ENCODE measurements at places on chromosomes 16 and 17.

DNA sequence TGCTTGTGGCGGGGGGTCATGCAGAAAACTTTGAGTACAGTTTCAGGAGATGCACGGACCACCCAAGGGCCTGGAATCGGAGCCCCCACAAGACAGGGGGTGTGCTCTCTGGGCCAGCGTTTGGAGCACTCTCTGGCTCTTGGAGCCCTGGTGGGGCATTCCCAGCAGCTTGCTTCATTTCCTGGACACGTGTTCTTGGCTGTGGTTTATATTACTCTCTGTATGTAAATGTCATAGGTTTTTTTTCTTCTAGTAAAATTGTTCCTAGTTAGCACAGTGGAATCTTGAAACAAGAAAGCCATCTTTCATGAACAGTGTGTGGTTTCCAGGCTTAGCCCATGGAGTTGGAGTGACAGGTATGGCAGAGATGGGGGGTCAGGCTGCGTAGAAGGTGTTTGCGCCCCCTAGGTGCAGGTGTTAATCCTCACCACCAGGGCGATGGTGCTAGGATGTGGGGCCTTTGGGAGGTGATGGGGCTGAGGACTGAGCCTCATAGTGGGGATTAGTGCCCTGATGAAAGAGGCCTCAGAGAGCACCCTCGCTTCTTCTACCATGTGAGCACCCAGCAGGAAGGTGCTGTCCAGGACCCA is 79.8 kb downstream of the JPH3 start:
- DNase-seq, result no peak

DNA sequence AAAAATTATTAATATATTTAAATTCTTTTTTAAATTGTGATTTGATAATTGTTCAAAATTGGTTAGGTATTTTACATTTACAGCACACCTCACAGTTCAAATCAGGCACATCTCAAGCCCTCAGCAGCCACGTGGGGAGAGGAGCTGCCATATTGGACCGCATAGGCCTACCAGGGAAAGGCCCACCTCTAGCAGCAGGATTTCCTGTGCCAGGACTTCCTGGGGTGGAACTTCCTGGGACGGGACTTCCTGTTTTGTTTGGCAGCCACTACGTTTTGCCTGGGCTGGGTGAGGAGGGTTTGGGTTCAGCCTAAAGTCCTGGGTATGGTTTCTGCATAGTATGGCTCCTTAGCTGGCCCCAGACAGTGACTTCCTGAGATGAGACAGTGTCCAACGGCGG is 298.5 kb upstream of the FOXF1 start:
- no peak for DNase-seq

GRCh38 chr17:7406235-7406825 is 1.3 kb upstream of the NLGN2 start:
- DNase-seq, result no peak

DNA sequence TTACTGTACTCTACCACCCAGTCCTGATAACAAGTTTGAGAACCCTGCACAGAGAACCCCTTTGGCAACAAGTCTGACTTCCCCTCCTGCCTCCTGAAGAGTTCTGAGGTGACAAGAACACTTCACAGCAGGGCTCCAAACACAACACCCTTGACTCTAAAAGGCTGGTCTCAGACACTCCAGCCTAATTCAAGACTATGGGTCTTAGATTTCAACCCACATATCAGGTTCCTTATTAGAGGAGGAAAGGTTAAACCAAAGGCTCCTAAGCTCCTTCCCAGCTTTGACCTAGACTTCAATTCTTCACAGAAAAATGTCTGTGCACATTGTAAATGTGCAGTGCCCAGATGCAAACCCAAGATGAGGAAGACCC is 23.0 kb downstream of the RANBP10 start:
- DNase-seq, result no peak

DNA sequence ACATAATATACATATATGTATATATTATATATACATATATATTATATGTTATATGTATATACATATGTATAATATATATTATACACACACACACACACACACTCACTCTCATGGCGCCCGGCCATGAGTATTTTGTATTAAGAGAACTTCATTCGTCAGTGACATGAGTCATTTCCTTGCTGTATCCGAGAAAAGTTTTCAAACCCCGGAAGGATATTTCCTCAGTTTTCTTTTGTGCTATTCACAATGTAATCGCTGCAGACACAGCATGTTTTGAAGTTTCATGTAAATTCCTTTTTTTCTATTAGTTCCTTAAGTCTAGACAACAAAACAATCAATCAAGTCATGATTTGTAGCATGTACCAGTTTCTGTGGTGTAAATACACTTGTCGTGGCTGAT is 33.3 kb downstream of the OR1D5 start:
- no peak for DNase-seq
